Tongue (tissue), 3 donors: ENCODE measurements at places on chromosomes 6 and 20.

- no peak for DNase-seq
Measured at GRCh38 chr6:147651249-147652063, 143.0 kb downstream of the SAMD5 start.

DNA sequence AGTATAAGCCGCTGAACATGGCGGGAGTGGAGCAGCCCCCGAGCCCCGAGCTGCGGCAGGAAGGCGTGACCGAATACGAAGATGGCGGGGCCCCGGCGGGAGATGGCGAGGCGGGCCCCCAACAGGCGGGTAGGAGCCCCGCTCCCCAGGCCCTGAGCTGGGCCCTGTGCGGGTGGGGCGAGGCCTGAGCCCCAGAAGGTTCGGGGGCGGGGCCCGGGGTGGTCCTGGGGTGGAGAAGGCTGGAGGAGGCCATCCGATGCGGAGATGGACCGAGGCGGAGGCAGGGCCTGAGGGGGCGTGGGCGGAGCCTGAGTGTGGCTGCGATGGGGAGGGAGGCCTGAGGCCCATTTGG, 7.1 kb downstream of the L3MBTL1 start:
- peak; percentile 43 for DNase-seq

DNA sequence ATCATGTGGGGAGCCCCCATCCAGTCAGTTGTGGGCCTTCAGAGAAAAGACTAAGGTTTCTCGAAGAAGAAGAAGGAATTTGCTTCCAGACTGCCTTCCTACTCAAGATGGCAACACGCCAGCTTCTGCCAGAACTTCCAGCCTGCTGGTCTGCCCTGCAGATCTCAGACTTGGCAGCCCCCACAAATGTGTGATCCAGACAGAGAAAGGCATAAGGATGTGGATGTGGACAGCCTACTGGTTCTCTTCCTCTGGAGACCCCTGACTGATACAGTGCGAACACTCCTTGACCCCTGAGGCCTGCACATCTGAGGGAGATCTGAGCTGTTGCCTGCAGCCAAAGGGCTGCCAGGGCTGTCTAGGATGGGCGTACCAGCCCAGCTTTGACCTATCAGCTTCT, 8.6 kb downstream of the GABRR1 start:
- peak; percentile 56 for DNase-seq

DNA sequence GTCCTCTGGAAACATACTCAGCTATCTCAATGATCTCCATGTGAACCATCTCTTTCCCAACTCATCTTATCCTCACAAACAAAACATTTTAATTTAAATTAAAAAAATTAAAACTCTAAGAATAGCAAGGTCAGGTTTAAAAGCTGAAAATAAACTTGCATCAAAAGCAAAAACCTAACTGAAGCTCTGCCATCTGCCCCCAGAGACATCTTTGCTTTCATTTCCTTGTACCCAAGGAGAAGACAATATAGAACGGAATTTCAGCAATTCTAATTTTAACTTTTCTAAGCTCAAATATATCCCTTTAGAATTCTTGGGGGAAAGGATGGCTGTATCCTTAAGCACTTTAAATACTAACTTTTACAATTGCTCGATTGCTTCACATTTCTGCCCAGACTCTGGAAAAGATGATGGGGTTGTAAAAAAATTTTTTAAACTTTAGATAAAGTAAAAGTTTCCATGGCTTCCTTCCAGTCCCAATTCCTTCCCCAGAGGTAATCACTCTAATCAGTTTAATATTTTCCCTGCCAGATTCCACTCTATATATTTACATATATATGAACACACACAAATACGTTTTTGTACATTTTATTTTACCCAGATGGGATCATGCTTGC, 69.2 kb upstream of the SMIM29 start:
- peak; percentile 56 for DNase-seq

DNA sequence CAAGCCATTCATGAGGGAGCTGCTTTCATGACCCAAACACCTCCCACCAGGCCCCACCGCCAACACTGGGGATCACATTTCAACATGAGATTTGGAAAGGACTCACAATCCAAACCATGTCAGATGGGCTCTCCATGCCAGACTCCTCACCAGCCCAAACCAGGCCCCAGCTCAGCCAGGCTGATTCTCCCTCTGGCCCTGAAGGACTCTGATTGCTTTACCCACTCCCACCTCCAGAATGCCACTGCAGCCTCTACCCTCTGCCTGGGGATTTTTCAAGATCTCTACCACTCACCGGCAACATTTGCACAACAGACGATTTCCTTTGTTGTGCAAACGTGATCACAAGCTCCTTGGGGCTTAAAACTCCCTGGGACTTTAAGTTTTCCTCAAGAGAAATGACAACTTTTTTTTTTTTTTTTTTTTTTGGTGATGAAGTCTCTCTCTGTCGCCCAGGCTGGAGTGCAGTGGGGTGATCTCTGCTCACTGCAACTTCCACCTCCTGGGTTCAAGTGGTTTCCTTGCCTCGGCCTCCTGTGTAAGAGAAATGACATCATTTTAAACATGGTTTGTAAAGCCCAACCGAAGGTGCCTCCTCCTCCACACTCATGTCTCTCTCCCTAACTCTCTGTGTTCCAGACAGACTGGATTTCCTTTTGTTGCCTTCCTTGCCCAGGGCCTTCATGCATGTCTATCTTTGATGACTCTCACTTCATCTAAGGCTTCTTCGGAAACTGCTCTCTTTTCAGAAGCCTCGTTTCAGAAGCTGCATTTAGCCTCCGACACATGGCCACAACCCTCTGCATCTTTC, 147.0 kb downstream of the CDH26 start:
- DNase-seq = no peak

DNA sequence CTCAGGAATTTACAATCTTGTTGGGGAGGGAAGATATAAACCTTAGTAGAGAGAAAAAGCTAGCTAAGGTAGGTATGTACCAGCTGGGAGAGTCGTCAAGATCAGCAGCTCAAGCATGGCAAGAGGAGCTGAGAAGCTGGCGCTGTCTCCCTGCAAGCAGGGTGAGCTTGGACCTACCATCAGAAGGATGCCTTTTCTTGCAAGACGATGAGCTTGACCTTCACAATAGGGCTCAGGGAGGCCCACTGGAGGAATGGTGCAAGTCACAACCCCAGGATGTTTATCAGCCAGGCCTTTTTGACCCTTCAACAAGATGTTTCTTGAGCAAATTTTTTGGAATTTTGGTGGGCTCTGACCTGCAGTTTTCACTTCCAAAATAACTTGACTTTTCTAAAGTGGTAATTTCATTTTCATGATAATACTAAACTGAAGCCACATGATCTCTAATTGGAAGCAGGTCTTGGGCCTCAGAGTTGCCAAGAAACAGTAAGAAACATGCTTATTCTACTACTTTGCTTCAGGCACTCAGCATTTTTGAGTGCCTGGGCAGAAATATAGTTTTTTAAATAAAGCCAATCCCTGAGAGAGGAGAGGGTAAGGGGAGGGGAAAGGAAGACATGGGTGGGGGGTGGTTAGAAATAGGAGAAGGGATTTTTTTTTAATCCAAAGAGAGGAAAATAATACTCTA, 258.1 kb downstream of the CLIC5 start:
- peak; percentile 74 for DNase-seq

- DNase-seq = no peak
Measured at GRCh38 chr20:35271073-35271882, 6.6 kb downstream of the MMP24OS start.

DNA sequence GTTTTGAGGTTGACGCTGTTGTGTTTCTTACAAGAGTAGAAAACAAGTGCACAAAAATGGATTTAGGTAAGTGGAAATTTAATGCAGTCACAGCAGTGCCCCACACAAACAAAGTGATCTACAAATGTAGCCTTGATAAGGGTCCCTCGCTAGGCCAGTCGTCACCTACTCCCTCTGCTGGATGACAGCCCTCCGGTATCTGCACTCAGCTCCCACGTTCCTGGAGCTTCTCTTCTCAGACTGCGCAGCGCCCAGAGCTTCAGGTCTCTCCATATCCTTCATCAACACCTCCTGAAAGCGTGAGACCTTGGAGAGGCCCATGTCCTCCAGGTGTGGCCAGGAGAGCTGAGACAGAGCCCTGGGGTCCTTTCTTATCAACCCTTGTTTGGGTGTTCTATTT, 58.3 kb upstream of the MAP3K4 start:
- DNase-seq = peak; percentile 16

- DNase-seq = no peak
Measured at GRCh38 chr6:48733581-48733980, 622.6 kb upstream of the PTCHD4 start.

DNA sequence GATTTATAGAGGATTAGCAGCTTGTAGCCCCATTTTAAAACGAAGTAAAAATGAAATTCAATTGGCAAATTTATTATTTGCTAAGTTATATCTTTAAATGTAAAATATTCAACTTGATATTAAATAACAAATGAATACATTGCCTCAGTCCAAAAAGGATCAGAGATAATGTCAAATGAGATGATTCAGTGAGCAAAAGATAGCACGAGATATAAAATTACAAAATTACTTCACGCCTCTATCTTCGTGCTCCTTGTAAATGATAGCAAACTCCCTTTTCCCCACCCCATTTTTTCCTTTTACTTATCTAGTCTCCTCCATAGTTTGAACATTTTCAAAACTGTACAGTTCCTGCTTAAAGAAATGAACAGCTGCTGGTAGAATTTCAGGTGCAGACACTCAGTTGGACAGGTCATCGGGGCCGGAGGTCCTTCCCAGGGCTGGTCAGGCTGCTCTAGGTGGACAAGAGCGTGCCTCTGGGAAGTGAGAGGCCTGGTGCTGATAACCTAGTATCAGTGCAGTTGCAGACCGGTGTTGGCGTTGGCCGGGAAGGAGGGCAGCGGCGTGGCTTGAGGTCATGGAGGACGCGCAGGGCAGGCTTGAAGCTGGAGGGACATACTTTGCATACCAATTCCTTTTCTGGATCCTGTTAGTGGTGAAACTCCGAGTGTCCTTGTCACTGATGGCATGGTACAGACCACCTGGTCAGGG, 83.9 kb downstream of the CDC5L start:
- no peak for DNase-seq

DNA sequence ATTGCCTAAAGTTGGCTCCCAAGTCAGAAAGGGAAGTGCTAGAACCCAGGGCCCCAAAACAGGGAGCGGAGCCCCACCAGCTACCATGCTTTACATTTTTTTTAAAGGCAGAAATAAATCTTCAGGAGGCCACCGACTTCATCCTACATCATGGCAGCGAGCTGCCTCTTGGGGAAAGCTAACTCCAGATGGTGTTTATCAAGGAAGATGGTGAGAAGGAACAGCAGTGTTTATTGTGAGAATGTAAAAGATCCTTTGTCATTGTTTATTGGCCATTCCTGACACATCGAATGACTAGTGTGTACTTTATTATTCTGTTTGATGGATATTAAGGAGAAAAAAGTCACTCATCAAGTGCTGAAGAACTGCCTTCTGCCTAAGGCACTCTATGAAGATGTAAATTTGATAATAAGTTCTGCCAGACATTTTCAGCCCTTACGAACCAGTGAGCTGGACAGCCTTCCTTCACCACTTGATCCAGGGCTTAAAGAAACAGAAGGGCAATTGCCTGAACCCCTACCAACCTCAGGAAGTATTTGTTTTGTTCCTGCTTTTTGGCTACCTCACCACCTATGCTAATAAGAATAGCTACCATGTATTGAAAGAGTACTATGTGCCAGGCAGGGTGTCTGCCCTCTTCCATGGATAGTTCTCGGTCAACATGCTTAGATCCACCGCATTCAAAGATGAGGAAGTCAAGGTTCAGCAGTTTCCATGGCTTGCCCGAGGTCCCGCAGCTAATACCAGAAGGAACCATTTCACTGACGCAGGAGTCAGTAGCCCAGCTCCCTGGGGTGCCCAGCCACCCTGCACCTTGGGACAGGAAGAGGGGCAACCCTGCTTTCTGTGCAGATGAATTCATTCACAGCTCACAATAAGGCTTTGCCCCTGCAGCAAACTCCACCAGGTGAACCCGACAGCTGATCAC, 194.7 kb upstream of the RREB1 start:
- DNase-seq = no peak

GRCh38 chr6:113959235-113959634, 11.7 kb downstream of the HDAC2 start:
- DNase-seq = no peak

GRCh38 chr6:157558487-157559200, 177.7 kb downstream of the ZDHHC14 start:
- no peak for DNase-seq

DNA sequence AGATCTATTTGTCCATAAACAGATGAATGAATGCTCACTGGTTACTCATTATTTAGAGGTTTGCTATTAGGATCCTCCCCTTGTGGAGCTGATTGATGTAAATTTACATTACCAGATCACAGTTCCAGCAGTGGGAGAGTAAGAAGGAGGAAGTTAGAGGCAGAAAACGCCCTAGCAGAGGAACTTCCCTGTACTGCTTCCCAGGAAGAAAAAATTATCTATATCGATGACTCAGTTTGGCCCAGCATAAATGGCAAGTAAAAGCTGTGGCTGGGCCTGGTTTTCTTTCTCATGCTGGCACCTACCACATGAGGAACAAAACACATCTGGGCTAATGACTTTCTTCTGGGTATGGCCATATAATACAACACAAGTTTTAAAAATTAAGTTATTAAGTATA, 35.7 kb downstream of the DNAAF9 start:
- DNase-seq = no peak

DNA sequence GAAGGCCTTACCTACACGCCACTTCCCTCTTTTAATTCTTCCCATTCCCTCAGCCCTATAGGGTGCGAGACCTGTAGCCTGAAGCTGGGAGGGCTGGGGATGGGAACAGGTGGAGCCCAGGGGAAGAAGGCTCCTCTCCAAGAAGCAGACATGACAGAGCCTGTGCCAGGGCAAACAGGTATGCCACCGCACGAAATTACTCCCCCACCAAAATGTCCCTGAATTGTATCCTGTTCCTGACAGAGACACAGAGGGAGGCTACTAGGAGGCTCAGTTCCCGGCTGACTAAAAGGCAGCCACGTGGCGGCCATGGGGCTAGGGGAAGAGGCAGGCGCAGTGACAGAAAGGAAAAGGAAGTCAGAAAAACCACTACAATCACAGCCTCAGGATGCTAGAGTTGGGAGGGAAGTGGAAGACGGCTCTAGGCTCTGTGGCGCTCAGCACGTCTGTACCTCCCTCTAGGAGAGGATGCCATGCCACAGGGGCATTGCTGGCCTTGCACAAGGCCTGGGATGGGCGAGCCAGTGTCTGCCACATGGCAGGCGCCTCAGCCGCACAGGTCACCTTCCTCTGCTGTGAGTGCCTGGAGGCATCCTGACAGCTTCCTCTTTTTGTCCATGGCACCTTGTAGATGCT, 27.7 kb downstream of the TFEB start:
- no peak for DNase-seq

DNA sequence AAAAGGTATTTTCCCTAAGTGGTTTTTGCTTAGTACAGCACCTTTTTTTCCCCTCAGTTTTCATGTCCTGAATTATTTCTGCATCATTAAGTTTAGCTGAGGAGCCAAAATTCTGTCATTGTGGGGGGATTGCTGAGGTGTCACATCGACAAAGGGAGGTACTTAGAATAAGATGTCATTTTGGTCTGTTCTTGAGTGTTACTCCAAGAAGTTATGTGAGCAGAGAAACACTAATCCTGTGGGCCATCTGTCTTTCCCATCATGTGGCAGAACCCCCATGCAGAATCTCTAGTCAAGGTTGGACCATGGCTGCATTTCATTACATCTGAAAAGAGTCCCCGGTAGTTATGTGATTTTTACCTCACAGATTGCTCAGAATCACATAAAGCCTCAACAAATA, 167.8 kb upstream of the CENPW start:
- no peak for DNase-seq
